ENCODE measurements at places on chromosomes 12 and 14. TPM values are rescaled to one million over a fixed set of nuclear protein-coding genes. Genes with fewer than 3 reads are reported as not detected.
A peak's percentile ranks its signal among the peaks of the same experiment; 100 is the strongest.

The TMEM119 gene
- 2.5 TPM for total RNA-seq

The ART4 gene
- 0.35 TPM for total RNA-seq

The RBP5 gene
- total RNA-seq = not detected

The KCNC2 gene
- not detected for total RNA-seq

The PYGL gene
- 158 TPM for total RNA-seq

The PLCZ1 gene
- not detected for total RNA-seq

The TRIM9 gene
- not detected for total RNA-seq

The TBX3 gene
- total RNA-seq = 2.4 TPM

DNA sequence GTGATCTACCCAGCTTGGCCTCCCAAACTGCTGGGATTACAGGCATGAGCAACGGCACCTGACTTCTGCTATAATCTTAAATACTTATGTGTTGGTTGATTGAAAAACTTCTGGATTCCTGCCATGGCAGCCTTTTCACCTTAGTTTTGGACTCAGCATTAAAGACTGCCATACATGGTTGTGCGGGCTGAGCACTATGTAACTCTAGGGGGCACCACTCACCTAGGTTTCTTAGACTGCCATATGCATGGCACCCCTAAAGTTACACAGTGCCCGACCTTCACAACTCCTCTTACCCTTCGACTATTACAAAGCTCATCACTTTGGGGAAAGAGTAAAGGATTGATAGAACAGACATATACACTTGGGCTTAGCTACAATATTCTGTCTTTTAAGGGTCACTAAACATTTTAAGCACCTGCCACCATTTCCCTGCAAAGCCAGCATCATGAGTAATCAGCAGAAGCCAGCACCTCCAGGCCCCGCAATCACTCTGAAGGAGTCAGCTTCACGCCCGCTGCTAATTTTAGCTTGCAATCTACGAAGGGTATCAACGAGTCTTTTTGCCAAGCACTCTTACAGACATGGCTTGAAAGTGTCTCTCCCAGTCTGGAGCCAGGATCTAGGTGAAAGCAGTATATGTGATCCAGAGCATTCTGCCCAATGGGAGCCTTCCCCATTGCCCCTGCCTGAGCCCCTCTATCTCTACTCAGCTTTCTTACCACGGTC is 59.8 kb downstream of the SUDS3 start:
- H3K4me1 ChIP-seq = no peaks in the 10 kb centered on the region
- H3K4me3 ChIP-seq = no peak overlapping the region
- H3K36me3 ChIP-seq = no peaks in the 10 kb centered on the region
- H3K27me3 ChIP-seq = no peaks in the 10 kb centered on the region

GRCh38 chr14:100723830-100724437 is 2.8 kb upstream of the DLK1 start:
- H3K4me3 ChIP-seq = no peak overlapping the region
- DNase-seq = no peak
- H3K4me1 ChIP-seq = peaks cover 5% of the 10 kb centered on the region
- H3K36me3 ChIP-seq = no peaks in the 10 kb centered on the region

DNA sequence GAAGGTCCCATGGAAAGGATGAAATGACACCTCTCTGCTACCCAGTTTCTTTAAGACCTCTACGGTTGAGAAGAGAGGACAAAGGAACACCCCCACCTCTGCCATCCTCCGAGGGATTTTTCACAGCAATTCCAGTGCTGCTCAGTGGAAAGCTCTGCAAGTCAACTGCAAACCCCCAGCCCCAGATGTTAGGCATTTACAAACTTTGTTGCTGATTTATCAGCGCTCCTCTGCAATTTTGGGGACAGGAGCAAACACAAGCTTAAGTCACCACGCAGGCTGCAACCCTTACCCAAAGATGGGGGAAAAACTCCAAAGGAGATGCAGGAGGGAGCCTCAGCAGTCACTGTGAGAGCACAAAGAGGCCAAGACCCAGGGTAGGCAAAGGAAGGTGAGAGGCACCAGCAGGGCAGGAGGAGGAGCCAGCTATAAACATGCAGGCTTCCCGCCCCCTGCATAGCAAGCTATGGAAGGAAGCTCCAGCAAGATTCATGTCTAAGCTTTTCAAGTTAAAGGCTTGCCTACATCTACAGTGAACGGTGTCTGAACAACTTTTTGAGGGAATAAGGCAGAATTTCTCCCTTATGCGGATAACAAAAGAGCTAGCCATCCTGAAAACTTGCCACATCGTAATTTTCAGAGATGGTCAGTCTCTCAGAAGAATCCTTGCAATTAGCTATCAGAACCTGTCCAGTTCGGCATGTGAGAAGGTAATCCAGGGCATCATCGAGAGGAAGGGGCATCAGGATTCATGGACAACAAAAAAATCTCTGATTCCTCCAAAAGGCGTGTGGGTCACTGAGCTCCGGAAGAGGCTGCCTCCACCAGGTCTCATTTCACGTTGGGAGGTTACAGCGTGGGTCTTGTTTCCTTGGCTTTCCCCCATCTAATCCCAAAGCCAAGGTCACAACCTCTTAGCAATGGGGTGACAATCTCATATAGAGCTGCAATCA is 3.9 kb downstream of the CTDSP2 start:
- DNase-seq = no peak
- H3K27ac ChIP-seq = peak overlapping the region; percentile 46
- no peaks in the 10 kb centered on the region for H3K36me3 ChIP-seq
- H3K4me1 ChIP-seq = peaks cover 83% of the 10 kb centered on the region
- peak overlapping the region; percentile 99 for H3K4me3 ChIP-seq

DNA sequence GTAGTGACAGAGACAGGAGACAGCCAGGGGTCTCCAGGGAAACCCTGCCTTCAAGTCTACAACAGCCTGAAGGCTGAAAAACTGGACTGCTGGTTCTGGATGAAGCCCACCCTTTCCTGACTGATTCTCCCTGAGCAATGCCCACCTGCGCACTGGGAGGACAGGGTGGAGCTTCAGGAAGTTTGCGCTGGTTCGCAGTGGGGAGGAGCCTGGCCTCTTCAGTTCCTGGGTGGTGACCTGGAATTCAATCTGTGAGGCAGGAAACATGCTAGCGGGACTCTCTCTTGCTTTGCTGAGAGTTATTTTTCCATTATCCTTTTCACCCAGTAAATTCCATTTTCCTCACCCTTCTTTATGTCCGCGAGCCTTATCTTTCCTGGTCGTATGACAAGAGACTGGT is 600.8 kb downstream of the TRHDE start:
- no peak overlapping the region for H3K4me3 ChIP-seq
- H3K36me3 ChIP-seq = no peaks in the 10 kb centered on the region
- DNase-seq = no peak
- no peaks in the 10 kb centered on the region for H3K4me1 ChIP-seq
- no peaks in the 10 kb centered on the region for H3K27me3 ChIP-seq

DNA sequence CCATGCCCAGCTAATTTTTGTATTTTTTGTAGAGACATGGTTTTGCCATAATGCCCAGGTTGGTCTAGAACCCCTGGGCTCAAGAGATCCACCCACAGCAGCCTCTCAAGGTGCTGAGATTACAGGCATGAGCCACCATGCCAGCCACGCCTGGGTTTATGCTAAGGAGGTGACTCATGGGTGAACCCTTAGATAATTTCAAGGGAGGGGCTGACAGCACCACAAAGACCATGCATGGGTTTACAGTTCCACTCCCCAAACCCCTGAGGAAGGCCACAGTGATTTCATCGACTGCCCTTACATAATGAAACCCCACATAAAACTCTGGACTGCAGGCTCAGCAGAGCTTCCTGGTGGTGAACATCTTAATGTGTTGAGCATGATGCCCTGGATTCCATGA is 33.7 kb downstream of the TMEM132D start:
- DNase-seq = no peak
- no peak overlapping the region for H3K4me3 ChIP-seq
- no peaks in the 10 kb centered on the region for H3K4me1 ChIP-seq
- no peaks in the 10 kb centered on the region for H3K27me3 ChIP-seq
- no peak overlapping the region for H3K27ac ChIP-seq

DNA sequence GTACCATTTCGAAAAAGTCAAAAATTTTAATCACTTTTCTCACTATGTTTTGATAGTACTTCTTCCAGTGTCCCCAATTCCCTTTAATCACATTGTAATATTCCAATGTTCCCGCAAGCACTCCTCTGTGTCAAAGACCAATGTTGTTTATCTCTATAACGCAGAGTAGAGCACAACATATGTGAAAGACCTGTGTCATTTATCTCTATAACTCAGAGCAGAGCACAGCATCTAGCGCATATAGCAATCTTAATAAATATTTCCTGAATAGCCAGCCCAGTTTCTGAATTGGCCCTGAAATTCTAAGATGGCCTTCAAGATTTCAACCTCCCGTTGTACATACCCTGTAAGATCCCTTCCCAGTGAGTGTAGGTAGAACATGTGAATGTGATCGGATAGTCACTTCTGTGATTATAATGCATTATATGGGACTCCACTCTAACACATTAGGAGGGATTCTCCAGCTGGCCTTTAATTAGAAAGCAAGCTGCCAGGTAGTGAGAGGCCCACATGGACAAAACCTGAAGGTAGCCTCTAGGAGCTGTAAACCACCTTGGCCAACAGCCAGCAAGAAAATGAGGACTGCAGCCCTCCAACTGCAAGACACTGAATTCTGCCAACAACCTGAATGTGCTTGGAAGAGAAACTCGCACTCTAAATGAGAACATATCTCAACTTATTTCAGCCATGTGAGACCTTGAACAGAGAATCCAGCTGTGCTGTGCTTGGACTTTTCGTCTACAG is 238.8 kb upstream of the SYT10 start:
- H3K36me3 ChIP-seq = no peaks in the 10 kb centered on the region
- DNase-seq = no peak
- H3K4me1 ChIP-seq = no peaks in the 10 kb centered on the region
- no peak overlapping the region for H3K4me3 ChIP-seq
- no peak overlapping the region for H3K27ac ChIP-seq

DNA sequence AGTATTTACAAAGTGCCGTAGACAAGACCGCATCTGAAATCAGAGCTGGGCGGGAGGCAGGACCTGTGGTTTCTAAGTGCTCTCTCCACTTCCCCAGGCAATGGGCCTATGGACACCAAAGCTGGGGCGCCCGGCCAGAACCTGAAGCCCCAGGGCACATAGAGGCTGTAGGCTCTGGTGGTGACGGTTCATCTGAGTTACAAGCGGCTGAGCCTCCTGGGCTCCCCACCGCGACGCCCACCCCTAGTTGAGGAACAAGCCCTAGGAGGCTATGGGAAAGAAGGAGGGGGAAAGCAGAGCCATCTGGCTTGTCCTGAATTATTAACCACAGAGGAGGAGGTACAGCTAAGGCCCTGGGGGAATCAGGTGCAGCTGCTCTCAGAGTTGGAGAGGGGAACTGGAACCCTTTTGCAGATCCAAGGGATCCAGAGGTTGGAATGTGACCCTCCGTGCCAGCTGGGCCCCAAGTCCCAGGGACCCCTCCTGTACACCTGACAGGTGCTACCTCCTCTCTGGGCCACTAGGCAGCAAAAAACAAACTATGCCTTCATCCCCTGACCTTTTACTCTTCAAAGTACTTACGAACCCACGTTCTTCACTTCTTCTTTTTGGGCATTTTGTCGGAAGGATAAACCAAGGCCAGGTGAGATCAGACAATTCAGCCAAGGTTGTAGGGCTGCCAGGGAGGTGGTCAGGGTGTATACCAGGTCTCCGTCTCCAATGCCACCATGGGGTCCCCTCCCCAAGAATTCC is 77.2 kb downstream of the ARL6IP4 start:
- peaks cover 48% of the 10 kb centered on the region for H3K4me1 ChIP-seq
- no peak overlapping the region for H3K27ac ChIP-seq
- DNase-seq = no peak
- no peaks in the 10 kb centered on the region for H3K27me3 ChIP-seq
- no peak overlapping the region for H3K4me3 ChIP-seq

DNA sequence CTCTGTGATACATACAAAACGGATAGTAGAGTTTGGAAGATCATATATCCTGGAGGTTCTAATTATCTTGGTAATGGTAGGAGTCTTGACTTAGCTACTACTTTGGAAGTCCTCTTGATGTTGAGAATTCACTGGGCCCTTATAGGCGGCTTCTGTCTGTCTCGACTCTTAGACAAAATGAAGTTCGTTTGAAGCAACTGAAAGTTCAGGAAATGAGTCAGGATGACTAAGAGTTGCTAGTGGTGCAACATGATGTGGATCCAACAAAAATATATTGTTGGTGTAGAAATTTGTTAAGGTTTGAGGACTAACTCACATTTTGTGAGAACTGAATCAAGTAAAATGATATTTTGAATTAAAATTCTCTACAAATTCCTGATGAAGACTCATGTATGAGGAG is 272.7 kb downstream of the AEBP2 start:
- DNase-seq = no peak
- H3K4me1 ChIP-seq = no peaks in the 10 kb centered on the region
- peak overlapping the region; percentile 57 for H3K27ac ChIP-seq
- H3K36me3 ChIP-seq = no peaks in the 10 kb centered on the region
- H3K27me3 ChIP-seq = no peaks in the 10 kb centered on the region
- no peak overlapping the region for H3K4me3 ChIP-seq

GRCh38 chr12:80838024-80838658 is 99.6 kb downstream of the LIN7A start:
- no peak overlapping the region for H3K27ac ChIP-seq
- no peaks in the 10 kb centered on the region for H3K4me1 ChIP-seq
- no peak for DNase-seq
- no peak overlapping the region for H3K4me3 ChIP-seq
- H3K27me3 ChIP-seq = no peaks in the 10 kb centered on the region

- H3K27ac ChIP-seq = no peak overlapping the region
- H3K4me1 ChIP-seq = no peaks in the 10 kb centered on the region
- no peaks in the 10 kb centered on the region for H3K36me3 ChIP-seq
Measured at GRCh38 chr12:104701756-104702155, 245.0 kb downstream of the CHST11 start.

DNA sequence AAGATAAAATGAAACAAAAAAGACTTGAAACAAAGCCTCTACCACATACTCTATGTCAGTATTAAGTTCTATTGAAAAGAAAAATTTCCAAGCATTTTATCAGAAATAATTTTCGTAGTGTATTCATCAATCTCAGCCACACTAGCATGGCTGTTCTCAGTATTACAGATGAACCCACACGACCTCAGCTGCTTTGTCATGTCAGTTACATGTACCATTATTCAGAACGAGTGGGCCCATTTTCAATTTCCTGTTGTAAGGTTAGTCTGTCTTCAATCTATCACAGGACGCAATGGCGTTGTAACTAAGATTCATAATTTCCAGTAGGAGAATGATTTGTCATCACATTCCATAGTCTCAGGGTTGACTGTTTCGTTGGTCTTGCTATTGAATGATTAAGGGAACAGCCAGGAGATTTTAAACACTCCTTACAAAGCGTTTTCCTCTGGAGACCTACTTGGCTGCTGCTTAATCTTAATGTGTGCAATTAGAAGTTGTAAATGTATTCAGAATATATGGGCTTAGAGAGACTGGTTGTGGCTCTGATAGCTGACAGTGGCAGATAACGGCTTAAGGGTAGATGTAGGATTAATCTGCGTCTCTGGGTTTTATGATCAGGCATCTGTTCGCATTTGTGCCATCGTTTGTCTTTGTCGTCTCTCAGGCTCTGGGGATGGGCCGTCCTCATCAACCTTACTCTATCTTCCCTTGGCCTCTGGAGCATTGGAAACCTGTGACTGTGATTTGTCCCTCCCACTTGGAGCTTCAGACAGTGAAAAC is 65.4 kb downstream of the GLT1D1 start:
- H3K4me1 ChIP-seq = peaks cover 6% of the 10 kb centered on the region
- H3K4me3 ChIP-seq = no peak overlapping the region
- DNase-seq = no peak
- H3K36me3 ChIP-seq = no peaks in the 10 kb centered on the region
